Right cardiac atrium (tissue), 5 donors: ENCODE measurements at places on chromosomes 16 and 17. TPM values are rescaled to one million over a fixed set of nuclear protein-coding genes. Genes with fewer than 3 reads are reported as not detected.

GRCh38 chr17:75601057-75601987 is 13.7 kb downstream of the MYO15B start:
- peak; percentile 79 for DNase-seq

- no peak for DNase-seq
Observed at GRCh38 chr16:10943064-10943353, 741 bp upstream of the DEXI start.

- DNase-seq: no peak
Observed at GRCh38 chr17:60229188-60229802, 79.5 kb downstream of the CA4 start.

- DNase-seq: no peak
Observed at GRCh38 chr16:23902748-23903414, 67.1 kb downstream of the PRKCB start.

DNA sequence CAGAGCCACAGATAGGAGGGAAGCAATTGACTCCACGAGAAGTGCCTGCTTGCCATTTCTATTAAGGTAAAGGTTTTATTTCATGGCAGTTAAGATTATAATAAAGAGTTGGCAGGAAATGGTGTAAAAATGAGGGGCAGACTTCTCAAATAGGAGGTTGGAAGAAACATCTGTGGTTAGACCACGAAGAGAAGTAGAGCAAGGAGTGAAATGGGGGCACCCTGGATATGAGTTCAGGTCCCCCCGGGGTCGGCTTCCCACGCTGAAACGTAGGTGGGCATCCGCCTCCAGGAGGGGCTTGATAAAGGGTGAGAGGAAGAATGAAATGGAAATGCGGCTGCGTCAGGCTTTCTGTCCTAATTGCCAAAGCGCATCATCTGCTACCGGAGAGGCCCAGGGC is 209.1 kb downstream of the MAF start:
- no peak for DNase-seq

Gene OVCA2
- polyA plus RNA-seq: 35.6 TPM
